Germinal center (tissue), 1 donor: ENCODE measurements at places on chromosomes 3 and 15.
A peak's percentile ranks its signal among the peaks of the same experiment; 100 is the strongest.

- no peak for DNase-seq
Measured at GRCh38 chr3:88166419-88166971, 16.7 kb downstream of the C3orf38 start.

DNA sequence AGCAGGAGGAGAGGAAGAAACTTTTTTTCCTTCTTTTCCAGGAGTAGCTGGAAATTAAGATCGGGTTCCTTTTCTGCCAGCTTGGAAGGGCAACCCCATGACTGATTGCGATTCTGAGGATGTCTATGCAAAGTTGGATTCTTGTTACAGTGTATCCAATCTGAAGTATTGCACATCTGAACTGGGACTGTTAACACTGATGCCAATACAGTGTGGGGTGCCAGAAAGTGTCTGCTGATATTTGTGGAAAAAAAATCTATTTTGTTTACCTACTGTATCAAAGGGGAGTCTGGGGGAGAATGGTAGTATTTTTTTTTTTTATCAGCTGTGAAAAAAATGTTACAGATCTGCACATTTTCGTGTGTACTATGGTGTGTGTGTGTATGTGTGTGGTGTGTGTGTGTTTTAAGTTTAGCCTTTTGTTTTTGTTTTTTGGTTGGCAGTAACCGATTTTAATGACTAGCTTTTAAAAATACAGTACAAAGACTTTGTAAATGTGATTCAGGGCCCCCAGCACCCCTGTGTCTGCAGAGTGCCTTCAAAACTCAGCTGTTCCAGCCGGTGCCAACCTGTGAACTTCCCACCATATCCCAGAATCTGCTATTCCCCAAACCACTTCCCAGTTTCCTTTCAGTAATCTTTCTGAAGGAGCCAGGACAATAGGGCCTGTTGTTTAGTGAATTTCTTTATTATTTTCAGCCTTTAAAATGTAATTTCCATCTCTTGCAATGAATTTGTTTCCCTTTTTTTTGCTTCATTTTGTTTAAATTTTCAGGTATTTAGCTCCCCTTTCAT, 1.9 kb downstream of the RAP2B start:
- no peak for DNase-seq

- no peak for DNase-seq
Measured at GRCh38 chr15:67101911-67102598, 36.7 kb downstream of the SMAD3 start.

DNA sequence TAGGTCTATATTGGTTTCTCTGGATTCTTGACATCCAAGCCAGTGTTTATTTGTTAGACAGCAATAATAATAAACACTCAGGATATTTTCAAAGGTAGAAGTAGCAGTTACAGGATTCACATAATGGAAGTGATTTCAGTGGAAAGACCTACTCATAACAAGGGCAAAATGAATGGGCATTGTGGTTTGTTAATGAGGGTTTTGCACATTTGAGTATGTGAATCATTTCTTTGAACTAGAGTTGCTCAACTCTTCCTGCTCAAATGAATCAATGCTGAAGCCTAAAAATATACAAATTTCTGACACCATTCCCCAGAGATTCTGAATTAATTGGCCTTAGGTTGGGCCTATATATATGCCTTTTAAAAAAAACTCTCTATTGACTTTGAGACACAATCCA, 4.1 kb upstream of the COL6A5 start:
- no peak for DNase-seq

DNA sequence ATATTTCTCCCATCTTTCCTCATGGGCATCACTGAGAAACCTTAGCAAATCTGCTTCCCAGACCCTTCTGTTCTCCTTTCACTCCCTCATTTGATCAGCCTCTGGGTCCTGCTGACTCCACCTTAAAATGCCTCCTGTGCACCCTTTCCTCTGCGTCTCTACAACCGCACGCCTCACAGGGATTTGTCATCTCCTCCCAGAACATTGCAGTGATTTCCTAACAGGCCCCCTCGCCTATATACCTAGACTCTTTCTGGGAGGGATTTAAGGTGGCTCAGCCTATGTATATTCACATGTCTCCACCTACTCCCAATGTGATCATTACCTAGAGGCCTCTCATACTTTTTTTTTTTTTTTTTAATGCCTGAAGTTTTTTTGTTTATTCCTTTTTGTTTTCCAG, 69.2 kb downstream of the LIPC start:
- no peak for DNase-seq

GRCh38 chr3:43279532-43279931, 6.8 kb upstream of the SNRK start:
- DNase-seq, result no peak

- no peak for DNase-seq
Measured at GRCh38 chr15:66129586-66129985, 124.0 kb downstream of the MEGF11 start.

DNA sequence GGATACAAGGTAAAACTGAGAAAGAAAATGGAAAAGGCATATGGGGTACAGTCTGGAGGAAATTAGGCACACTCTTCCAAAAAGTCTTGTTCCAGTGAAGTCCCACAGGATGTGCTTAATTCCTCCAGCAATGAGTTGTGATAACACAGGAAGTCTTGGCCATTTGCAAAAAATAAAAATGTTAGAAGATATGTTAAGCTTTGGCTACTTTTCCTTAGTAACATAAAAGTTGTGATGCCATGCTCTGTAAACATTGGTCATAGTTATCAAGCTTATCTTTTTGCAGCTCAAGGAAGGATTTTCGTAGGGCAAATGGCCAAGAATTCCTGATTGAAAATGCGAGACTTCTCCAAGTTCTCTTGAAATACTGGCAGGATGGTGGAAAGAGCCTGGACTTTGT, 26.4 kb downstream of the LNP1 start:
- DNase-seq, result no peak

DNA sequence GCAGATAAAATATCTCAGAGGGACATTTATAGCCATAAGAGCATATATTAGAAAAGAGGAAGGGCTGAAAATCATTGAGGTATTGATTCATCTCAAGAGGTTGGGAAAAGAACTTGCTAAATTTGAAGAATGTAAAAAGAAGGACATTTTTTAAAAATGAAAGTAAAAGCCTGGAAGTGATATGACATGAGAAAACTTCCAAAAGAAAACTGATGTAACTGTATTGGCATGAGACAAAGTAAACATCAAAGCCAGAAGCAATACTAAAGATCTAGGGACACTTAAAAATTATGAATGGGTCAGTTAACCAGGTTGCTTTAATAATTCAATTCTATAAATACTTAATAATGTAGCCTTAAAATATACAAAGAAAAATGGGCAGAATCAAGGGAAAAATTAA, 31.9 kb downstream of the CEP63 start:
- DNase-seq, result no peak

GRCh38 chr3:186997473-186997939, 67.2 kb downstream of the ST6GAL1 start:
- no peak for DNase-seq

GRCh38 chr15:92112180-92112579, 258.7 kb downstream of the SLCO3A1 start:
- no peak for DNase-seq

- DNase-seq, result peak; percentile 66
Measured at GRCh38 chr3:136751316-136752171, 634 bp downstream of the STAG1 start.

GRCh38 chr15:52052066-52052935, 33.3 kb downstream of the MAPK6 start:
- DNase-seq, result no peak

DNA sequence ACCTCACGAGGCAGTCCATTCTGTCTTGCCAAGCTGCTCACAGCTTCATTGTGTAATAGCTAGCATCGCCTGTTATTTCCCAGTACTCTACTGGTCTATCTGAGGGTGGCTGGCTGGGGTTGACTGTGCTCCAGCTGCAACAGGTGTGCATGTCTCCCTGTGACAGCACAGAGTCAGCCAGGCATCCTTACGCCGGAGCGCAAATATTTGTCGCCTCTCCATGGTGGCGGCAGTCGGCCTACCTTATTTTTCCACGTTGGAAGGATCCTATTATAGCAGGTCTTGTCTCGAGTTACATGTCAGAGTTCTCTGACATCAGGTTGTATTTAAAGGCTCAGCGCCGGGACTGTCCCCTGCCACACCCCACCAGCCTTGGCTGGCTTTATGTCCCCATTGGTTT, 307.1 kb downstream of the TLE3 start:
- DNase-seq, result no peak

DNA sequence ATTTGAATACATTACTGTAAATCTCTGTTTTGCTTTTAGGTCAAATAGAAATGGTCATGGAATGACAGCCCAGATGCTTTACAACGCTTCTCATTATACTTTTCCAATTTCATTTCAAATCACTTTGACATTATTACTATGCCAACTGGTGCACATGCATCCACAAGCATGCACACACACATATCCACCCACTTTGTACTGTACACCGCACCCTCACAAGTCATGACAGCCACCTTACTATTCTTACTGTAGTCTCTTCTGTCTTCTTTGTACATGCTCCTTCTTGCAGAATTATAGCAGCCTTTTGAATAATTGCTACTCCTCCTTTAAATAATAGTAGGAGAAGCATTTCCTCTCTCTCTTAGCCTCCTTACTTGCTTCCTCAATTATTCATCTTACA, 1361.4 kb downstream of the ROBO1 start:
- DNase-seq, result no peak

DNA sequence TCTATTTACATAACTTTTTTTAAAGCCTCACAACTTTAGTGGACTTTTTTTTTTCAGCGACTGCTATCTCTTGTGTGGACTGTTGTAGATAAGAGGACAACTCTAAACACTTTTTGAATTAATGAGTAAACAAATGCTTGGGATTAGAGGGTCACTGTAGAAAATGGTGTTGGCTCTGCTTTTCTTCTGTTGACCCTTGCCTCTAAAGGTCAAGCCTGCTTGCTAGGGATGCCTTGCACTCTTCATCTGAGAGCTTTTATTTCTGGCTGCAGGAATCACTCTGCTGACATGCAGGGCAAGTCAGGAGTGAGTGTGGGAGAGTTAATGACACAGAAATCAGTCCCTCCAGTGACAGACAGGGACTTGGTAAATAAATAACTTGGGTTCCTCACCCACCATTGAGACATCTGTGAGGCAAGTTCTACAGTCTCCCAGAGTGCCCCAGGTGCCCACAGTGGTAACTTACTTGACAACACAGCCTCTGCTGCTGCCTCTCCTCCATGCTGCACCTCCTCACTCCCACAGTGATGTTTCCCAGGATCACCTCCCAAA, 390.1 kb downstream of the IL20RB start:
- no peak for DNase-seq

GRCh38 chr15:48279608-48280007, 51.6 kb upstream of the DUT start:
- no peak for DNase-seq

DNA sequence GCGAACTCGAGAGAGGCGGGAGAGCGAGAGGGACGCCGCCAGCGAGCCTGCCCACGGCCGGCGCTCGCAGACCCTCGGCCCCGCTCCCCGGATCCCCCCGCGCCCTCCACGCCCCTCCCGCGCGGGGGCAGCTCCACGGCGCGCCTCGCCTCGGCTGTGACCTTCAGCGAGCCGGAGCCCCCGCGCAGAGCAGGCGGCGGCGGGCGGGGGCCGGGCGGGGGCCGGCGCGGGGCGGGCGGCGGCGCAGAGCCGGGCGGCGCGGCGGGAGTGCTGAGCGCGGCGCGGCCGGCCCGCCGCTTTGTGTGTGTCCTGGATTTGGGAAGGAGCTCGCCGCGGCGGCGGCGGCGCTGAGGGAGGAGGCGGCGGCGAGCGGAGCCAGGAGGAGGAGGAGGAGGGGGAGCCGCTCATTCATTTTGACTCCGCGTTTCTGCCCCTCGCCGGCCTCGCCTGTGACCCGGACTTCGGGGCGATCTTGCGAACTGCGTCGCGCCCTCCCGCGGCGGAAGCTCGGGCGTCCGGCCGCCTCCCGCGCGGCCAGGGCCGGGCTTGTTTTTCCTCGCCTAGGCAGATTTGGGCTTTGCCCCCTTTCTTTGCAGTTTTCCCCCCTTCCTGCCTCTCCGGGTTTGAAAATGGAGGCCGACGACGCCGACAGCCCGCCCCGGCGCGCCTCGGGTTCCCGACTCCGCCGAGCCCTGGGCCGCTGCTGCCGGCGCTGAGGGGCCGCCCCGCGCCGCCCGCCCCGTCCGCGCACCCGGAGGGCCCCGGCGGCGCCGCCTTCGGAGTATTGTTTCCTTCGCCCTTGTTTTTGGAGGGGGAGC, 524 bp downstream of the IGF1R start:
- DNase-seq, result peak; percentile 41

- DNase-seq, result no peak
Measured at GRCh38 chr3:47476330-47476626, 537 bp upstream of the SCAP start.

DNA sequence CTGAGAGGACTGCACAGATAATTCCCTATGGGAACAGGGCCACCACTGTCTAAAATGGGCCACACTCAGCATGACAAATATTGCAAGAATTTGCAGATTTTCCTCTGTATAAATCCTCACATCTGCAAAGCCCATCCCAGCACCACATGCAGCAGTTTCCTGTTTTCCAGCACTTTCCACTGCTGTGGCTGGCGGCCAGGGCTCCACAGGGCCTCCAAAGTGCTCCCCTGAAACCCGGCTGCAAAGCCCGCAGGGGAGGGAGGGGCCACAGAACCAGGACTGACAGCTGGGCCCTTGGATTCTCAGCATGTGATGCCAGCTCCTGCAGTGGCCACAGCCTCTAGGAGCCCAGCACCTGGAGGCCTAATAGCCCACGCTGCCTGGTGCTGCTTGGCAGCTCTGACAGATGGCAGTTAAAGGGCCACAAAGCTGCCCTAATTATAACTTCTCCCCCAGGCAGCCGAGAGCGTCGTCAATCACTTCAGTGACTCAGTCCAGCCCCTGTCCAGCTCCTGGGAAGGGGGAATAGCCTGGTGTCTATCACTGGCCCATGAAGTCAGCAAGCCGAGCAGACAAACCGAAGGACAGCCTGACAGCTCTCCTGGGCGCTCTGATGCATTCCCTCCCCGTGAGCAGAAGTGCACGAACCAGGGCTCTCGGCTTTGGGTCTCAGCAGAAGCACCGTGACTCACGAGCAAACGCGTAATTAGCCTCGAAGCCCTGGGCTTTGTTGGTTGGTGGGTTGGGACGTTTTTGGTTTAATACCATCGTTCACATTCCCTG, 4.7 kb downstream of the LRRC15 start:
- DNase-seq, result no peak

- no peak for DNase-seq
Measured at GRCh38 chr15:92400980-92401787, 7.5 kb downstream of the ST8SIA2 start.

DNA sequence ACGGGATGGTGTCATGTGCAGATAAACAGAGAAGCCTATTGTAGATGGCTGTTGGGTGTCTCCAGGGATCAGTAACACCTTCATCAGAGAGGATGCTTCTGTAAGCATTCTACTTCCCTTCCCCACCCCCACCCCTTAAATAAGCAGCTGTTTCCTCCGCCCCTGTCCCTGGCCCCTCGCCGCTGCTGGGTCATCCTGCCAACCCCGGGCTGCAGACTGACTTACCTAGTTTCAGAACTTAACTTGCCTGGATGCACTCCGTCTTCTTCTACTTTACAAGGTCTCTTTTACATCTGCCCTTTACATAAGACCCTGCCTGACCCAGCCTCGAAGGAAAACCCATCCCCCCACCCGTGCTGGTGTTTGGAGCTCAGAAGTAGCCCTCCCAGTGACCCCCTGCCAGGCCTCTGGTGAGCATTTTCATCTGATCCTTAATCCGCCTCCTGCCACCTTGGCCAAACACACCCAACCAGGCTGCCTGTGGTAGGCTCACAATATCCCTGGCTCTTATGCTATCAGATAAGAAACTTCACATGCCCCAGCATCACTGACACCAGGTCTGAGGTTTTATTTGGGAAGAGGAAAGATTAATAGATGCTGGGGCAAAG, 103.0 kb upstream of the HES1 start:
- peak; percentile 47 for DNase-seq

- DNase-seq, result no peak
Measured at GRCh38 chr15:101451266-101451799, 38.2 kb downstream of the PCSK6 start.
